Type B pancreatic cell (in vitro differentiated cells): ENCODE measurements at places on chromosomes 5 and 9. TPM values are rescaled to one million over a fixed set of nuclear protein-coding genes. Genes with fewer than 3 reads are reported as not detected.

Gene OR1Q1
- total RNA-seq: not detected in 2 replicates

Gene PCA3
- 0.33 TPM in 1 of 2 replicates, not detected in the other for total RNA-seq

Gene DRD1
- 0.17 and 0.87 TPM in 2 replicates for total RNA-seq

Gene UBLCP1
- total RNA-seq: 20.5 and 29.4 TPM in 2 replicates

Gene OR1K1
- total RNA-seq: not detected in 2 replicates

Gene ARL10
- 12.4 and 23.4 TPM in 2 replicates for total RNA-seq

Gene IL4
- not detected in 2 replicates for total RNA-seq

Gene ELAVL2
- total RNA-seq: 4.5 and 11.6 TPM in 2 replicates

Gene INSL6
- not detected in 2 replicates for total RNA-seq

Gene RAB24
- 42.6 and 46.2 TPM in 2 replicates for total RNA-seq

Gene ADRB2
- total RNA-seq: 0.81 and 1.3 TPM in 2 replicates

- DNase-seq: no peak
Measured at GRCh38 chr5:168995024-168995423, 305.9 kb downstream of the SLIT3 start.

- DNase-seq: no peak
Measured at GRCh38 chr5:160188141-160189015, 40.9 kb upstream of the FABP6 start.

DNA sequence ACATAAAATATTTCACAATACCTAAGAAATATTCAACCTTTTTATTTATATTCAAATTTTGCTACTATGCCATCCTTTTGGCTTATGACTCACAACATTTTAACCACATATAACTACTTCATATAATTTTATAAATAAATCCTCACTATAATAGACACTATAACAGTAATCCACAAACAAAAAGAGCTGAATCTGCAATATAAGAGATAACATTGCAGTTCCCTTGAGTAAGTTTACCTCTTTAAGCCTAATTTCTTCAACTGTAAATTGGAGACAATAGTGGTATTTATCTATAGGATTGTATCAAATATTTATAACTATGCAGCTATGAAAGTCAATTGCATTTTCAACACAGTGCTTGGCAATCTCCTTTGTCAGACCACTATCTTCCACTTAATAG, 1084.5 kb downstream of the NR2F1-AS1 start:
- DNase-seq: no peak

GRCh38 chr9:29691758-29692407, 2118.6 kb upstream of the C9orf72 start:
- no peak for DNase-seq

DNA sequence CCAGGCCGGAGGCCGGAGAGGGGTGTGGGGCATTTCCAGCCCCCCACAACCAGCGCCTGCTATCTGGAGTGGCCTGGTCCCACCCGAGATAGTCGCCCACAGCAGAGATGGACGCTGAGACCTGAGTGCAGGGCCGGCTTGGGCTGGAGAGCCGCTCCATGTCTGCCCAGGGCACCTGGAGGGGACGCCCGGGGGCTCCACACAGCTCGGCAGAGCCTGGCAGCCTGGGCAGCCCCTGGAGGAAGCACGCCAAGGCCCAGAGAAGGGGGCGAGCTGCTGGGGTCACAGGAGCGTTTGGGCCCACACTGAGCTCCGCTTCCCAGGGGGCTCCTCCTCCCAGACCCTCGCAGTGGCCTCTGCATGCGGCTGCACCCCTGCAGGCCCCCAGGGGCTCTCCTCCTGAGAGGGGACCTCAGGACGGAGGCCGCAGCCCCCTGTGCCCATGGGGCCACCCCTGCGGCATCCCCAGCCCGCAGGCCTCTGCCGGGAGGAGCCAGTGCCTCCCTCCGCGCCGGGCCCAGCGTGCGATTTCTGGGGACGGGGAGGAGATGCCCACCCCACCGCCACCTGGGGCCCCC, 42.2 kb upstream of the EGFL7 start:
- no peak for DNase-seq

DNA sequence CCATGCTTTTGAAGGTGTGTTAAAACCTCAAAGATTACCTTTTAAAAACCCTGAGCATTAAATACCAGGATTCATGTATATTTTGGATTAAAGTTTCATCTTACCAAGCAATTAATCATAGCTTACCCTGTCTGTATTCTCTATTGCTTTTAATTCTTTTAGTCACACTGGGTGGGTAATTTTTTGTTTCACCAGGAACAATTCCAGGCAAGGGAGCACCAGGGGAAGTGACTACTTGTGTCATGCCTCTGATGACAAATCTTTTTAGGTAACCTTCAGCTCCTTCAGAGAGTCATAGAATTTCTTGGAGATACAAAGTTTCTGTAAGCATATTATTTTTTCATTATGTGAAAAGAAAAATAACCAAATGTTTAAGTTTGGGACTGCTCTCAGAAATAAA, 33.4 kb upstream of the ANXA1 start:
- DNase-seq: no peak

DNA sequence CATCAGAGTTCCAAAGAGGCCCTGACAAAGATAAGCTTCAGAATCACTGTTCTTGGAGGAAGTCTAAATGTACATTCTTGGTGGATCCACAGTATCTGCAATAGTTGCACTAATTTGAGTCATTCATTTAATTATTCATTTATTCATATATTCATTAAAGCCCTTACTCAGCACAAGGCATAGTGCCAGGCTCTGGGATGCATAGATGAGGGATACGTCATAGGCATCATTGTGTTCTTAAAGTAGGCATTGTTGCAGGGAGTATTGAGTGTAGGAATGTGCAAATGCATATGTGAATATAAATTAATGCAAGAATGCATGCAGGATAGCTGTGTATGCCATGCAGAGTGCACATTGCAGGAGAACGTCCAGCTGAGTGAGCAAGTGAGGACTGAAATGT, 100.7 kb downstream of the DRD1 start:
- DNase-seq: no peak

GRCh38 chr5:151106043-151106442, 25.2 kb upstream of the TNIP1 start:
- DNase-seq: no peak

GRCh38 chr9:76529653-76530052, 70.7 kb downstream of the GCNT1 start:
- no peak for DNase-seq

GRCh38 chr5:91132550-91132949, 250.6 kb downstream of the ARRDC3 start:
- DNase-seq: no peak

GRCh38 chr5:72476721-72477120, 30.5 kb downstream of the ZNF366 start:
- DNase-seq: no peak

DNA sequence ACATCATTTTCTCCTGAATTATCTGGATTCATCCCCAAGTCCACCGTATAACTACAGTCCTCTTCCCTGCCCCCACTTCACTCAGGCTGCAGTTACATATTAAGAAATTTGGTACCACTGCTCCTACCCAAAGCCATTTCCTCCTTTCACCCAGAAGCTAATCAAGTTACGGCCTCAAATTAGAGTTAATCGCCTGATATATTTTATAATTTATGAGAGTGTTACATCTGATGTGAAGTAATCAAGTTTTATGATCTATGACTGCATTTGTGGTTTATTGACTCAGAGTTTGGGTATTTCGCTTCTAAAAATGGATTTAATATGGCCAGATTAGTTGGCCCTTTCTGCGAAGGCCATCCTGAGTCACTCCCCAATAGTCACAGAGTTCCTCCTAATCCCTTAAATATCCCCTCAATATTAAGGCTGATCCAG, 223.6 kb upstream of the KIF2A start:
- no peak for DNase-seq

DNA sequence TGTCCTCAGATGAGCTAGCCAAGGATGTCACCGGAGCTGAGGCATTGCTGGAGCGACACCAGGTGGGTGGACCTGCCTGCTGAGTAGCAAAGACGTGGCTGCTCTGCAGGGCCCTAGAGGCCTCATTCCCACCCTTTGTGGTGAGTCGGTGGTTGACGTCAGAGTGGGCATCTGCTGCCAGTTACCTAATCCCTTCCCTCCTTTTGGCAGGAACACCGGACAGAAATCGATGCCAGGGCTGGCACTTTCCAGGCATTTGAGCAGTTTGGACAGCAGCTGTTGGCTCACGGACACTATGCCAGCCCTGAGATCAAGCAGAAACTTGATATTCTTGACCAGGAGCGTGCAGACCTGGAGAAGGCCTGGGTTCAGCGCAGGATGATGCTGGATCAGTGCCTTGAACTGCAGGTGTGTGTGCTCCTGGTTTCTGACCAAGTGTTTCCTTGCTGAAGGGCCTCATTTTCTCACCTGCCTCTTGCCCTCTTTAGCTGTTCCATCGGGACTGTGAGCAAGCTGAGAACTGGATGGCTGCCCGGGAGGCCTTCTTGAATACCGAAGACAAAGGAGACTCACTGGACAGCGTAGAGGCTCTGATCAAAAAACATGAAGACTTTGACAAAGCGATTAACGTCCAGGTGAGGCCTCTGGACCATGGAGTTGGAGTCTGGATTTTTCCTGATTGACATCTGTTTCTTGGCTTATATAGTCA, 48.9 kb downstream of the DYNC2I2 start:
- no peak for DNase-seq

DNA sequence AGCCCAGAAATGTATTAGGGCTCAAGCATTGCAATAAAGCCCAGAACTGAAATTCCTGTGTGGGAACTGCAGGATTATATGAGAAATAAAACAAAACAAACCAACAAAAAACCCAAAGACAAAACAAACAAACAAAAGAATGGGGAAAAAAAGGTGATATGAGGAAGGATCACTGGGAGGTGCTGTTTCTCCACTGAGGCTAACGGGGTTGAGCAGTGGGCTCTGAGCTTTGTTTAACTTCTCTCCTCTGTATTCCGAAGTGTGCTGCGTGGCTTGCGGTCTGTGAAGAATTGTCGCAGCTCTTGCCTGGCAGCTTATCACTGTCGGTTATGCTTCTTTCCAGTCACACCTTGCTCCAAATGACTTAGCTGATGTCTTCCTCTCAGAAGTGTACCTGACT, 106.3 kb downstream of the TENT4A start:
- no peak for DNase-seq

- no peak for DNase-seq
Measured at GRCh38 chr5:73295921-73296320, 122.9 kb downstream of the TMEM174 start.

GRCh38 chr9:80158131-80158530, 586.4 kb downstream of the TLE4 start:
- no peak for DNase-seq

DNA sequence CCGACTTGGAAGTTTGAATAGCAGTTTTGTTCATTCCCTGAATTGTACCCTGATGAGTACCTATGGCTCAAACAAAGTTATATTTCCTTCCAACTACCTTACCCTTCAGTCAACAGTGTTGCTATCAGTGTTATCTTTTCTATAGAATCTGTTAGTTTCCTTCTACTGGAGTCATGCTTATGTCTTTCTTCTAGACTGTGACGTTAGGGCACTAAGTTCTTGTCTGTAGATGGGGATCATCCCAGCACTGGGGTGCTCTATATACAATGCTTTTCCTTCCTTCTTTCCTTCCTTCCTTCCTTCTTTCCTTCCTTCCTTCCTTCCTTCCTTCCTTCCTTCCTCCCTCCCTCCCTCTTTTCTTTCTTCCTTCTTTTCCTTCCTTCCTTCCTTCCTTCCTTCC, 973.0 kb downstream of the CDH12 start:
- no peak for DNase-seq

- no peak for DNase-seq
Measured at GRCh38 chr9:86460216-86461002, 106.2 kb upstream of the TUT7 start.
